ENCODE measurements at places on chromosomes 13 and 19. TPM values are rescaled to one million over a fixed set of nuclear protein-coding genes. Genes with fewer than 3 reads are reported as not detected.

- no peak overlapping the region for H3K27ac ChIP-seq
- H3K27me3 ChIP-seq: peaks cover 12% of the 10 kb centered on the region
- H3K36me3 ChIP-seq: no peaks in the 10 kb centered on the region
Observed at GRCh38 chr13:51032831-51033230, 78.2 kb downstream of the C13orf42 start.

Gene LILRA2
- not detected for total RNA-seq

GRCh38 chr13:50128428-50128931, 113.2 kb downstream of the KCNRG start:
- no peak overlapping the region for H3K4me3 ChIP-seq
- no peak overlapping the region for H3K27ac ChIP-seq
- DNase-seq: no peak
- no peaks in the 10 kb centered on the region for H3K36me3 ChIP-seq

- H3K4me1 ChIP-seq: no peaks in the 10 kb centered on the region
- DNase-seq: no peak
- no peak overlapping the region for H3K4me3 ChIP-seq
- H3K27me3 ChIP-seq: no peaks in the 10 kb centered on the region
Observed at GRCh38 chr13:43516401-43516833, 270.4 kb downstream of the ENOX1 start.

Gene EPSTI1
- total RNA-seq: 3.1 TPM

Measured in endothelial cell of umbilical vein (primary cell).